Colonic mucosa (tissue), 4 donors: ENCODE measurements at places on chromosomes 4 and X. TPM values are rescaled to one million over a fixed set of nuclear protein-coding genes. Genes with fewer than 3 reads are reported as not detected.
A peak's percentile ranks its signal among the peaks of the same experiment; 100 is the strongest.

KLKB1 gene
- total RNA-seq, result 0.27 TPM

- no peak for DNase-seq
Measured at GRCh38 chr4:43253541-43253940, 361.0 kb downstream of the GRXCR1 start.

- no peak for DNase-seq
Measured at GRCh38 chr4:113907559-113907958, 71.9 kb downstream of the ARSJ start.

DNA sequence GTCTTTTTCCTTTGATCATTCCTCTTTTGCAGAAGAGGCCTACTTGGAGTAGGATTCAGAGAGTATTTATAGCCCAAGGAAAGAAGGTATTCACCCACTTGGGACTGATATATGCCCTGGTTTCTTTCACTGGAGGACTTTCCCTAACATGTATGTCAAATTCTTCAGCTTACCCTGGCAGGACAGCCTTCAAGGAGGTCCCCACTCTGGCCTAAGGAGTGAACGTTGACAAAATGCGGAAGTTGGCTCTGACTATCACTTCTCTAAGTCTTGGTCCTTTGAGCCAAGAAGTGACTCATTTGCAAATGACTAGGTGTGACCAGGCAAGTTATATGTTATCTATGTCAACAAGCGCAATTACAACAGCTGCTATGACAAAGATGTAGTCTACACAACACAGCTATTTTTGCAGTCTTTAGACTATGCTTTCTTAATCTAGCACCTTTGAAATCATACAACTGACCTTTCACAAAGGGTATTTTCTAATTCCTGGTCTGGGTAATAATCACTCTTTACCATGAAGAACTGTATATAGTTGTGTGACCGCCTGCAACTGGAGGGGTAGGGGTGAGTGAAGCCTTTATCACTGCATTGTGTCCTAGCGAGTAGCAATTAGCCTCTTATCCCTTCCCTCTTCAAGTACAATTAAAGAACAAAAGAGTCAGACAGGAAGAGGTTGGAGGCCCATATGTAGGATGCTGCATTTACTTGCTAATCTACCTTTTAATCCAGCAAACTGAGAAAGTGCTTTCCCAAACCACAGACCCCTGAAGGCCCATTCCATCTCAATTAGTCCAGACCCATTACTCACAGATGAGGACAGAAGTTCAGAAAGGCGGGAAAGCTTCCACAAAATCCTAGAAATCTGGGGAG is 50.1 kb downstream of the RASGEF1B start:
- DNase-seq, result peak; percentile 76

DNA sequence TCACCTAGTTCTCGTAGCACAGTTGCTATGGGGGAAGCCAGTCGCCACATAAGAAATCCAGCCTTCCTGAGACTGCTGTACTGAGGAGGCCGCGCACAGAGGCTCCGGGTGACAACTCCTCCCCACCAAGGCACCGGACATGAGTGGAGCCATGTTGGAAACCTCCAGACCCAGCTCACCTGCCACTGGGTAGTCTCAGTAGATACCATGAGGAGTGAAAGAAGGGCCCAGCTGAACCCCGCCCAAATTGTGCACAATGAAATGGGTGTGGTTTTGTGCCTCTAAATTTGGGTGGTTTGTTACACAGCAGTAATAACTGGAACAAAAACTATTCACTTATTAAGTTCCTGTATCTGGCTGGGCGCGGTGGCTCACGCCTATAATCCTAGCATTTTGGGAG is 198.7 kb downstream of the BCOR start:
- no peak for DNase-seq

DNA sequence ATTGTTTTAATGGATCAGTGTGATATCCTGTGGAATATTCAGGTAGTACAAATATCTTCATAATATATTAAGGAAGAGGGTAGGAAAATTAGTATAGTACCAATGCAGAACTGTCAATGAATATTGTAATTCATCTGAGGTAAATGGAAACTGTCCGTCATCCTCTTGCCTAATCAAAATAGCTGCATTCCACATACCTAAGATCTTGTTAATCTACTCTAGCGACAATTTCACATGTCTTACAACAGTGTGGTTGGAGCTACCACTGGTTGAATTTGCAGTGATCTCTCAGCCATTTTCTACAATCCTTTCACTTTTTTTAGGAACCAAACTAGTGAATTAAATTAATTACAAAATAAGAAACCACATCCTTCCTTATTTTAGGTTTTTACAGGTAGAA is 117.5 kb downstream of the PCDH18 start:
- DNase-seq, result no peak

DNA sequence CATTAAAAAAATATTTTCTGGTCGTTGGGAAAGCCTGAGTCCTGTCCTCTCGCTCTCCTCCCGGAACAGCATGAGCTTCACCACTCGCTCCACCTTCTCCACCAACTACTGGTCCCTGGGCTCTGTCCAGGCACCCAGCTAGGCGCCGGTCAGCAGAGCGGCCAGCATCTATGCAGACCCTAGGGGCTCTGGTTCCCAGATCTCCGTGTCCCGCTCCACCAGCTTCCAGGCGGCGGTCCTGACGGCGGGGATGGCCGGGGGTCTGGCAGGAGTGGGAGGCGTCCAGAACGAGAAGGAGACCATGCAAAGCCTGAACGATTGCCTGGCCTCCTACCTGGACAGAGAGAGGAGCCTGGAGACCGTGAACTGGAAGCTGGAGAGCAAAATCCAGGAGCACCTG is 807.2 kb upstream of the NDST4 start:
- DNase-seq, result no peak

TCEAL9 gene
- 34.7 TPM for total RNA-seq

DNA sequence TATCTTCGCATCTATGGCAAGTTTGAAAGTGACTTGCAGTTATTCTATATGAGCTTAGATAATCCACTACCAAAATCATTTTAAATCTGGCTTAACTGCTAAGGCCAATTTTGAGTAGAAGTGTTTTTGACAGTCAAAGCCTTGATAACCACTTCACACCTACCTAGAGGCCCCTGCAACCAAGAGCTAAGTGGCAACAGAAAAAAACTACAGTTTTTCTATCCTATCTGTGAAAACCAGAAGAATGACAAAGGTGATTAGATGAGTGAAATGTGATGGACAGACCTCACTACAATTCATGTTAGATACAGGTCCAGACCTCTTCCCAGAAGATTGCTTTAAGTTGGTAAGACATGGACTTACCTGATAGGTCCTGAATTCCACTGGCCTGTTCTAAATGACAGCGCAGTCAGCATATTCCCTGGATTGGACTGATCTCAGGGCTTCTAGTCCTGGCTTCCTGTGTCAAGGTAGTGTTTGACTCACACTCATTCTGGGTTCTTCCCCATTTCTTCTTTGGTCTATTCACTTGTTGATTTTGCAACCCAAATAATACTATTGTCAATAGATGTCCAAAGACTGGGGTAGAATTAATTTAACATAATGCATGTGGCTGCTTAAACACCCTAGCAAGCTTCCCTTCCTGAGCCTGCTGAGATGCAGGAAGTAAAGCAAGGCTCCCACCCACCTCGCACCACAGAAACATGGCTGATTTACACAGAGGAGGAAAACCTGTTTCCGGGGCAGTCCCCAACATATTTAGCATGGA is 65.1 kb downstream of the PPP3CA start:
- DNase-seq, result no peak

DNA sequence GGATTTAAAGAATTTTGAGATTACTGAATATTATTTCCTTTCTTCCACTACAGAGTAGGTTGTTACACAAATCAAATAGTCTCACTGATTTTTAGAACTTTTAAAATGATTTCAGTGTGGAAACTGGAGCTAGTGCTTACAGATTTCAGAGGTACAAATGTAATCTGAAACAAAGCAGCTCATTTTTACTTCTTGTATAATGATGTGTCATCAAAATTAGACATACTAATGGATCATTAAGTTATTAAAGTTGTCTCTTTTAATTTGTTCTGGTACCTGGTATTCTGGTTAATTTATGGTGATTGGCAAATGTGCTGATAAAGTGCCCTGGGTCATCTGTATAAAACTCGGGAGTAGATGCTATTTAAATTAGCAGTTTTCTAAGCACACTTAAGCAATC is 1528.3 kb downstream of the RPA4 start:
- DNase-seq, result no peak

GPRASP1 gene
- total RNA-seq, result 3.7 TPM

- no peak for DNase-seq
Measured at GRCh38 chrX:119407681-119408080, 8.5 kb downstream of the SLC25A43 start.

GRCh38 chr4:26061248-26061986 is 147.4 kb downstream of the SMIM20 start:
- DNase-seq, result no peak

DNA sequence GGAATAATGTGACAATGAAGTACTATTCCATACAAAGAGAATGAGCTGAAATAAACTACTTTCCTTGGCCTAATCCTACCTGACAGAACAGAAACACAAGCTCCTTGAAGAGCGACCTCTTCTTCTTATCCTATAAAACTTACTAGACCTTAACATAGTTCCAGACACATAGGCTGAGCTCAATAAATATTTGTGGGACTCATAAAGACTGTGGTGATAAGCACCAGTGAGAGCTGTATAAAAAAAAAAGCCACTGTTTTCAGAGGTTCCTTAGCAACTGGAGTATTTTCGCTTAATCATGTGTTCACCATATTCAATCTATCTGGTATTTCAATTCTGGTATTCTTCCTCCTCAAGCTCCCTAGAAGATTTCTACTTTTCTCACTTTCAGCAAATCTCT is 1129.6 kb downstream of the STPG2 start:
- no peak for DNase-seq

DNA sequence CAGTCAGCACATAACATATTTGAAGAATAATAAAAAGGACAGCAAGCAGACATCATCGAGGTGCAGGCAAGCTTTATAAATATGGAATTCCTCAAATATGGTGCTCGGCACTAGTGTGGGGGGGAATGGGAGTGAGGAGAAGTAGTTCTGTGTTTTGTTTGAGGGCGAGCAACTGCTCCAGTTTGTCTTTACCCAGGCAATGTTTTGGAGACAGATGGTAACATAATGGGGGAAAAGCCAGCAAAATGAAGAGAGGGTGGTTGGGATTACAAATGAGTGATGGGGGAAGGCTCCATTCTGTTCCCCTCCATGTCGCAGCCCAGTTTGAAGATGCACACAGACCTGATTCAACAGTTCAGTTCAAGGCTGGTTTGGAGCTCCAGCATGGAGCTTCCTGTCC is 572.9 kb upstream of the DIPK2B start:
- no peak for DNase-seq

KLB gene
- 0.40 TPM for total RNA-seq

FAM241A gene
- total RNA-seq, result 1.9 TPM

GRCh38 chrX:84219551-84219950 is 31.6 kb upstream of the RPS6KA6 start:
- DNase-seq, result no peak

- no peak for DNase-seq
Measured at GRCh38 chr4:40405193-40405592, 70.1 kb downstream of the CHRNA9 start.

- DNase-seq, result no peak
Measured at GRCh38 chrX:88830111-88830510, 83.1 kb downstream of the CPXCR1 start.
